ENCODE measurements at places on chromosomes 4 and X. TPM values are rescaled to one million over a fixed set of nuclear protein-coding genes. Genes with fewer than 3 reads are reported as not detected.

The PFKFB1 gene
- total RNA-seq = 0.10 TPM

The SOD3 gene
- not detected for total RNA-seq

The PRDM5 gene
- 3.3 TPM for total RNA-seq

The ADH7 gene
- not detected for total RNA-seq

The GPR143 gene
- total RNA-seq = 0.12 TPM

The PPBP gene
- total RNA-seq = not detected

The CTAG1A gene
- not detected for total RNA-seq

The USP17L25 gene
- not detected for total RNA-seq

The LRIT3 gene
- total RNA-seq = 0.02 TPM

The AFM gene
- not detected for total RNA-seq

The GRID2 gene
- not detected for total RNA-seq

The C4orf50 gene
- not detected for total RNA-seq

The DMP1 gene
- total RNA-seq = not detected
